ENCODE measurements at places on chromosomes 7 and 10.
A peak's percentile ranks its signal among the peaks of the same experiment; 100 is the strongest.

DNA sequence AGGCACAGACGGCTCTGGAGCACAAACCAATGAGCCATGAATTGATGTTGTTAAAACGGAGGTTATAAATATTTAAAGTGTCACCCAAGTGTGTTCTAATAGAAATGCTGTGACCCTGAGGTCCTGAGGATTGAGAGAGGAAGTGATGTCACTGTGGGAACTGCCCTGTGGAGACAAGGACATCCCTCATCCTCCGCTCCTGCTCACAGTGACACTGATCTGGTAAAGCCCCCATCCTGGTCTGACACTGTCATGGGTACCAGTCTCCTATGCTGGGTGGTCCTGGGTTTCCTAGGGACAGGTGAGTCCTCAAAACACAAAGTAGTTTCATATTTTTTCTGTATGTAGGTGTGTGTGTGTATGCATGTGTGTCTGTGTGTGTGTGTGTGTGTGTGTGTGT is 237.9 kb upstream of the PRSS1 start:
- DNase-seq = no peak

DNA sequence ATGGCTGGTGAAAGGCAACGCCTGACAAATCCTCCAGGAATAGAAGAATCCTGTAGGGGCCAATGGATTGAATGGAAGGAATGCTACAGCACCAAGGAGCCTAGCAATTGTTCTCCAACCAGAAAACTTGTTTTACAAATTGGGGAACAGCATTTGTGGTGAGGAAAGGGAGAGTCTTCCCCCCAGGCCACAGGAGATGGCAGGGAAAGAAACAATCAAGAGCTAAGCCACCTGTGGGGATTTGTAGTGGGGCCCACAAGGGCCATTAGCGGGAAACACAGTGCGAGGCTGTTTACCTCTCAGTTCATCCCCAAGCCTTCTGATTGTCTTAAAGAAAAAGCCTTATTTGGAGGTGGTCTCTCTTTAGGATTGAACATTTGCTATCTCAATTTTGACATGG is 48.5 kb upstream of the KCNMA1 start:
- no peak for DNase-seq

DNA sequence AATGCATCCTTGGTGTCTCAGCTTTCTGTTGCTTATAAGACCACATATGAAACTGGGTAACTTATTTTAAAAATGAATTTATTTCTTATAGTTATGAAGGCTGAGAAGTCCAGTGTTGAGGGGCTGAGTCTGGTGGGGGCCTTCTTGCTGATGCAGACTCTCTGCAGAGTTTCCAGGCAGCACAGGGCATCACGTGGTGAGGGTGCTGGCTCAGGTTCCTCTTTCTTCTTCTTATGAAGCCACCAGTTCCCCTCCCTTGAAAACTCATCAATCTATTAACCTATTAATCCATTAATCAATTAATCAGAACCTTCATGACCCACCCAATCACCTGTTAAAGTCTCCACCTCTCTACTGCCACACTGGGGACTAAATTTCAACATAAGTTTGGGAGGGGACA is 595.6 kb upstream of the NRP1 start:
- DNase-seq = no peak

- no peak for DNase-seq
Observed at GRCh38 chr7:129497156-129497555, 5.2 kb upstream of the SMKR1 start.

DNA sequence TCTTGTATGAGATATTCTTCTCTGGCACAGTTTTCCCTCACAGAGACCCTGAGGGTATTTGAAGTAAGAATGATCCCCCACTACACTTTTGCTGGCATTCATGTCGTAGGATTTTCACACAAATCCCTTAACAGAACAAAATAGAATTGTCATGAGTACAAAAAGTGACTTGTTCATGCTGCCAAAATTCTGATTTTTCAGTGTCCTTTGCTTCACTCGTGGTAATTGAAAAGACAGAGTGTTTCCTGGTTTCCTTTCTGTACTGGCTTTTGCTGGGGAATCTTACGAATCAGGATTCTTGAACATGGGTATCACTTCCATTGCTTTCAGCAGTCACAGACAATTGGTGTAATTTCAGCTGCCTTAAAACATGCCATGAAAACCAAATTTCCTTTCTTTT is 756.3 kb downstream of the REEP3 start:
- DNase-seq = no peak

- DNase-seq = no peak
Observed at GRCh38 chr10:43685744-43686143, 37.1 kb upstream of the ZNF32 start.

DNA sequence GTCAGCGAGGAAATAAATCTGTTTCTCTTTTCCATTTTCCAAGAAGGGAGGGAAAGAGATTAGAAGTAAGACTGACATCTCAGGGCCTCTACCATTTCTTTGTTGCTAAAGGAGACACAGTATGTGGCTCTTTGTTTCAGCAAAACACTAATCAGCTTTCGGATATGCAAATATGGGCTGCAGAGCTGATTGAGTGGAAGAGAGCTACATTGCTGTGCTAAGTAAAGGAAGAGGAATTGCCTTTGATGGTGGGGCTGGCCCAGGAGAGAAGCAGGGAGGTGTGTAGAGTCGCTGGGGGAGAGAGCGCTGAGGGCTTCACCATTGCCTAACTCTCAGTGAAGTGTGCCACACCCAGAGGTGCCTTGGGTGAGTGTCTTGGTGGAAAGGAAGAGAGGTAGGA is 284.8 kb downstream of the SDK1 start:
- no peak for DNase-seq

- DNase-seq = peak; percentile 80
Observed at GRCh38 chr7:156751319-156751718, 110.7 kb downstream of the RNF32 start.

- DNase-seq = peak; percentile 74
Observed at GRCh38 chr10:5659702-5660528, 6.5 kb downstream of the ASB13 start.

DNA sequence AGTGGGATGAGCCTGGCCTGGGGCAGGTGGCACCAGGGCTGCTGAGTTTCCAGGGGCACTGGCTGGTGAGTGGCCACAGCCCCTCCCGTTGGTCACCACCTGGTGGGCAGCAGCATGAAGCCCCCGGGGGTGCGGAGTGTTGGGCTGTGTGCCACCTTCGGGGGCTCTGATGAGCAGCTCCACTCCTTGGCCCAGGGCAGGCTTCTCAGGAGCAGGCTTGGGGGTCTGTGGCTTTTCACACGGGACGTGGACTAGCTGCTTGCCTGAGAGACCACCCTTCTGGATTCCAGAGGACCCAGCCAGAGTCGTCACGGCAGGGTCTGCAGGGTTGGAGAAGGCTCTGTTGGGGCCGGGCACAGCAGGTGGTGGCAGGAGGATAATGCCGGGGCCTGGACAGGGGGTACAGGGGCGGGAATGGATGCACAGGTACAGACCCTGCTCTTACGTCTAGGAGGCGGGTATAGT is 193.1 kb downstream of the ADARB2 start:
- no peak for DNase-seq

DNA sequence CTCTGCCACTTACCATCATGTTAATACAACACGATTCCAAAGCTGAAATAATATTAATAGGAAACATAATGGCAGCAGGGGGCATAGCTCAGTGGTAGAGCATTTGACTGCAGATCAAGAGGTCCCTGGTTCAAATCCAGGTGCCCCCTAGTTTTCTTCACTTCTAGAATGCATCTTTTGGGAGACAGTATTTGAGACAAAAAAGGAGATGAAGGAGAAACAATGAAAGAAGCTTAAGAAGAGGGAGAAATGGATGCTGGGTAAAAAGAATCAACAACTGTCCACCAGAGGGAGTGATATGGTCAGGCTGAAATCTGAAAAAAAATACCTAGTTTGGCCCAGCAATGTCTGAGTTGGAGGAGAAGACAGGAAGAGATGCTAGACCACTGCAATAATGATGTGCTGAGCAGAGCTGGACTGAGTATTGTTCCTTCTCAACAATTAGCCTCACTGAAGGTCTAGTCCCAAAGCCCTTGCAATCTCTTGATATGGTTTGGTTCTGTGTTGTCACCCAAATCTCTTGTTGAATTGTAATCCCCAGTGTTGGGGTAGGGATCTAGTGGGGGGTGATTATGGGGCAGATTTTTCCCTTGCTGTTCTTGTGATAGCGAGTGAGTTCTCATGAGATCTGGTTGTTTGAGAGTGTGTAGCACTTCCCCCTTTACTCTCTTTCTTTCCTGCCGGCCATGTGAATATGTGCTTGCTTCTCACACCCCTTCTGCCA is 48.3 kb downstream of the ZNF783 start:
- DNase-seq = peak; percentile 80

All from EL (cell line).